Left colon (tissue), 2 donors: ENCODE measurements at places on chromosomes 6 and 20. TPM values are rescaled to one million over a fixed set of nuclear protein-coding genes. Genes with fewer than 3 reads are reported as not detected.

DNA sequence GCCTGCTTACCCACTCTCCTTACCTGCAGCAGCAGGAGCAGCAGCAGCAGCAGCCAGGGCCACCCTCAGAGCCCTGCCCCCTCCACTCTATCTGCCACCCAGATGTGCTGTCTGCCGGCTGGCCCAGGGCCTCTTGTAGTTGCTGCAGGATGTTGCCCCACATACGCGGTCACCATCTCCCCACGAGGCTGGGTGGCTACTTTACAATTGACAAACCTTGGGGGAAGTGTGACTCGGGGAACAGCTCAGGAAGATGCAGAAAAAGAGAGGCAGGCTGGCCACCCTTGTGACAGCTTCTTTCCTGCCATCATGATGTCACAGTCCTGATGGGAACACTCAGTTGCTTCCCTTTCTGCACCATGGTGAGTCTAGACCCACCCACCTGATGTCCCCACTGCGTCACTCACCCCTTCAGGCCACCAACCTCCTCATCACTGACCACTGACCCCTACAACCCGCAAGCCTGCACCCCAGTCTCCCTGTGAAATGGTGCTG is 14.5 kb downstream of the TREM1 start:
- DNase-seq: no peak

The SLPI gene
- 204 TPM for total RNA-seq

- DNase-seq: no peak
These were observed 3.1 kb downstream of the PYGB start for GRCh38 chr20:25251019-25251418.

- no peak for DNase-seq
These were observed 451.8 kb downstream of the HACE1 start for GRCh38 chr6:104407957-104408356.

The TMEM170B gene
- total RNA-seq: 1.6 TPM

- no peak for DNase-seq
These were observed 54.8 kb upstream of the ZFP64 start for GRCh38 chr20:52246366-52246765.

- no peak for DNase-seq
These were observed 244.8 kb upstream of the SYNCRIP start for GRCh38 chr6:85887461-85887860.

The CASS4 gene
- 1.3 TPM for total RNA-seq

GRCh38 chr6:117266257-117267053 is 1.1 kb downstream of the VGLL2 start:
- DNase-seq: no peak
